ENCODE measurements at places on chromosomes 3 and 15.

- DNase-seq = no peak
Observed at GRCh38 chr3:8643693-8644365, 769 bp downstream of the SSUH2 start.

- DNase-seq = no peak
Observed at GRCh38 chr3:175893566-175893965, 1034.4 kb downstream of the NAALADL2 start.

GRCh38 chr3:188553569-188553968 is 399.6 kb downstream of the LPP start:
- no peak for DNase-seq

DNA sequence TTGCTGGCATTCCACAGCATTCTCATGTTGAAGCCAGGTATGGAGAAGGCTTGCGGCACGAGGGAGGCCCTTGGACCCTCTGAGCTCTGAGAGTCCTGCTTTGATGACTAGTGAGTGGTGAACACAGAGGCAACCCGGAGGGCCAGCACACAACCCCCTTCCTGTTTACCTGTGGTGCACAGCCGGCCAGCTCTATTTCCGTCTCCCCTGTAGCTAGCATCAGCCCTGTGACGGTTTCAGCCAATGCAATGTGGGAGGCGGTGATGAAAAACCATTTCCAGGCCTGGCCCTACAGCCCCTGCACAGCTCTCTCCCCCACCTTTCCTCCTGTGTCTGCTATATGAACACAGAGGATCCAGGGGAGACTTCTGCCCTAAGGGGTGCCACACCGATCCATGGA is 76.8 kb upstream of the KLHL25 start:
- DNase-seq = no peak

DNA sequence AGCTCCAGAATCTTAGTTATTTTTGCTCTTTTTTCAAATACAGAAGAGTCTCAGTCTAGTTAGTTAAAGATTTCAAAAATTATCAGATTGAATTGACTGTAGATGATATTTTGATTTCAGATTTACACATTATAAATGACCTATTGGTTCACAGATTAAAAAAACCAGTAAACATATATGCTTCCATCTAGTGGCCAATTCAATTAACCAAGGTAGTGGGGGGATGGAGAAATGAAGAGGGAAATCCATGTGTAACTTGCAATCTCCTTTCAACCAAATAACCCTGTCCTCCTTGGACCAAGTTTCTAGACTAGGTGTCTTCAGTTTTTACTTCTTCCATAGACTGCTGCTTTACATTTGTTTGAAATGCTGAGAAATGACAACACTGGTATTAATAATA is 789.8 kb downstream of the ROBO1 start:
- DNase-seq = no peak

- DNase-seq = no peak
Observed at GRCh38 chr3:144032531-144033239, 61.1 kb downstream of the DIPK2A start.

- no peak for DNase-seq
Observed at GRCh38 chr3:86229086-86229774, 761.7 kb downstream of the VGLL3 start.
